ENCODE measurements at places on chromosomes 2 and 18.

GRCh38 chr2:43407935-43408334, 181.5 kb upstream of the ZFP36L2 start:
- DNase-seq = no peak

- DNase-seq = no peak
Measured at GRCh38 chr2:38948387-38948882, 58.8 kb downstream of the ARHGEF33 start.

- DNase-seq = no peak
Measured at GRCh38 chr2:75462721-75463120, 98.0 kb downstream of the EVA1A start.

DNA sequence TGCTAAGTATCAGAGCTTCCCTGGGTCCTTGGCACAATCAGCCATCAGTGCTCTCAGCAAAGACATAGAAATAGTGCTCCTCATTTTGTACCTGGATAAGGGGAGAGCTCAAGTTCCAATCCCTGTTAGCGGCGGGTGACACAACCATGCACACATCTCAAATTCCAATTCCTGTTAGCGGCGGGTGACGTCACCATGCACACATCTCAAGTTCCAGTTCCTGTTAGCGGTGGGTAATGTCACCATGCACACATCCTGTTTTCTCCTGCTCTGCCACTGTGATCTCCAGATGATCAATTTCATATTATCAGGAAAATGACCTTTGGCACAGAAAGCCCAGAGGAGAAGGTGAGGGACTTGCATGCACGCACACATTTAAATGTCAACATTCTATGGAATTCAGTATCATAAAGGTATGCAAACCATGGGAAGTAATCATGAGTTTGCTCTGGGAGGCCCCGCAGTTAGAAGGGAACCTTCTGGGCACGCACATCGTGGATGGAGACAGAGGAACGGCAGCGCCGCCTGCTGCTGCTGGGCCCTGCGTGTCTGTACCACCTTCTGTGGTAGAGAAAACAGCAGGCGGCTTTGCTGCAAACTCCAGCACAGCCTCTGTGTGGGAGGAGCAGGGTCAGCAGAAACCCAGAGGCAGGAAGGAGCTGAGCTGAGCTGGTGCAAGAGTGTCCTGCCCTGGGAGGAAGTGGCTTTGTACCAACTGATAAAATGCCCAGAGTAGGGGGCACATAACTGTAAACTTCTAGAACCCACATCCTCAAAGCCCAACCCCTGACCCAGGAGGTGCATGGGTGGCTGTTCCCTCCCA, 77.8 kb downstream of the MBP start:
- peak; percentile 88 for DNase-seq

- no peak for DNase-seq
Measured at GRCh38 chr2:132668189-132668823, 1.7 kb downstream of the LYPD1 start.

DNA sequence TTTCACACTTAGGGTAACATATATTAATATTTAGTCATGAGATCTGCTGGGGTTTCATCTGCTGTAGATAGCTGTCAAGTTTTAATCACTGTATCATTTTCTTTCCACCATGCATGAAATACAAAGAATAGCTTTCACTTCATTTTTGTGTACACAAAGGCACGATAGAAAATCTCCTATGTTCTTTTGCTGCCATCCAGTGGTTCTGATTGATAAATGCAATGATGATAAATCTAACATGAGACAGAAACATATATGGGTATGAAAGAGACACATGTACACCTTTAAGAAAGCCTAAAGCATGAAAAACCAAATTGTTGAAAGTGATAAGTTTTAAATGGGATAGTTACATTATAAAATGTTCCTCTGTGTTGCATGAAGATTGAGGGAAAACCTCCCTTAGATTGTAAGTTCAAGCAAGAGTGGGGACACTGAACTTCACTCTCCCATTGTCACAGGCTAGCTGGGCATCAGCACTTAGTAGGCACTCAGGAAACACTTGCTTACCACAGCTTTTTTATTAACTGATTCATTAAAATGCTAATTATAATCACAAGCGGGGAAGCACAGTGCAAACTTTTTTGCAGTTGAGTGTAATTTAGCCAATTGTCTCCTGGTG, 31.2 kb downstream of the C1D start:
- DNase-seq = peak; percentile 49

DNA sequence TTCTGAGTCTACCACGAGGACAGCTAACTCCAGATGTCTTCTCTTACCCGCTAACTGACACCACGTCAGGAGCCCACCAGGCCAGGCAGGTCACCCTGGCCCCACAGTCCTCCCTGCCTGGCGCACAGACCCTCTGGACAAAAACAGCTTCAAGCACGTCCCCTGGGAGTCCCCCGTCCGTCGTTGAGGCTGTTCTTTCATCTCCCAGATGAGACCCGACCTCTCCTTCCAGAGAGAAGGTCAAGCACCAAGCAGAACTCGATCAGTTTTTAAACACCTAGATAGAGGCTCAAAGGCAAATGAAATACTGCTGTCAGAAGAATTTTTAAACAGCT, 57.8 kb downstream of the PARD6G start:
- DNase-seq = no peak

DNA sequence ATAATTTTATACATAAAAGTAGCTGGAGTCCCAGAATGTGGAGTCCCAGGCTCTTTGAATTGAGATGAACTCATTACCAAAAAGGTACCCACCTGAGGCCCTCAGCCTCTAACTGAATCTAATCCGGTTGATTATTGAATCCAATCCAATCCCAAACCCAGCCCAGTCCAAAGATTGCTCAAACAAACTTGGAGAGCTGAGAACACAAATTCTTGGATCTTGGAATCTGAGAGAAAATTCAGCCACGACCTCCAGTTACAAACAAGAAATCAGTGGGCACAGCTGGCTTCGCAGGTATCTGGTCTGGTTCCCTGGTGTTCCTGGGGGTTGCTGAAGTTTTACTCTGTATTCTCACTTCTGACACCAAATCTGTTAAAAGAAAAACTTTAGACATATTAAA, 28.4 kb upstream of the RHOB start:
- DNase-seq = no peak

GRCh38 chr2:149808556-149808955, 221.0 kb upstream of the MMADHC start:
- no peak for DNase-seq

DNA sequence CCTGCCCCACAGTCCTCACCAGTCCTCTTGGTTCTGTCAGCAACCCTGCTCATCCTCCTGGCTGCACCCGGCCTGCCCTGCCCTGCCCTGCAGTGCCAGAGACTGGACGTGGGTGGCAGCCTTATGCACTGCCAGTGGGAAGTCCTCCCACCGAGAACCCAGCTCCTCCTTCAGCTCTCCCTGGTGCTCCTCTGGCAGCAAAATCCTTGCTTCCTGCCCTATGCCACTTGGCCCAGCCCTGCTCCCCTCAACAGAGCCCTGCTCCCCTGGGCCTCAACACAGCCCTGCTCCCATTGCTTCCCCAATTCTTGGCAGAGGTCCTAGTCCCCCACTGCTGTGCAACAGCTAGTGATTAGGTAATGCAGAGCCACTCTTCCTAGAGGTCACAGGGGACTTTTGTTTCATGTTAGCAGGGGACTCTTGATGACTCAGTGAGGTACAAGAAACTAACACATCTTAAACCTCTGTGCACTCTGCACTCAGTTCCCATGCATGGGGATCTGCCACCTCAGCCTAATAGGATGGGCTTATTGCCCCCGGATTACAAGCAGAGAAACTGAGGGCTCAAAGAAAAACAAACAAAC, 58.0 kb upstream of the EDAR start:
- no peak for DNase-seq

GRCh38 chr2:2938481-2938880, 439.1 kb downstream of the EIPR1 start:
- DNase-seq = no peak

DNA sequence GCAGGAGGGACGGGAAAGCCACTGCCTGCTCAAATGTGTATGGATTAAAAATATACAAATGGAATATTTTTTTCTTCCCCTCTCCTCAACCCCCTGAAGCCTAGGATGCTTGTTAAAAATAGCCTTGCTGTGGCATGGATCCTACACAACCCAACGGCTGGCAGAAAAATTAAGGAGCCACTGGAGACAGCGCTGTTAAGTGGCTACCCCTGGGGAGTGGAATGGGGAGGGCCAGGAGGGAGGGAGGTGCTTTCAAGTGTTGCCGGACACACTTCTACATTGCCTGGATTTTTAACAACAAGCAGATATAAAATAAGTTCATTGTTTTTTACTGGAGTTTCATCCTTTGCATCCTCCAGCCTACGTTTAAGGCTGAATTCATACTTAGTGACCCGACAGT, 66.6 kb downstream of the ZBTB7C start:
- DNase-seq = no peak

- no peak for DNase-seq
Measured at GRCh38 chr18:68314403-68314802, 400.5 kb downstream of the TMX3 start.

- DNase-seq = no peak
Measured at GRCh38 chr2:121351521-121352318, 66.7 kb upstream of the TFCP2L1 start.

- peak; percentile 4 for DNase-seq
Measured at GRCh38 chr18:26089293-26090129, 902 bp downstream of the SS18 start.

GRCh38 chr2:111157071-111157661, 36.5 kb downstream of the BCL2L11 start:
- no peak for DNase-seq

DNA sequence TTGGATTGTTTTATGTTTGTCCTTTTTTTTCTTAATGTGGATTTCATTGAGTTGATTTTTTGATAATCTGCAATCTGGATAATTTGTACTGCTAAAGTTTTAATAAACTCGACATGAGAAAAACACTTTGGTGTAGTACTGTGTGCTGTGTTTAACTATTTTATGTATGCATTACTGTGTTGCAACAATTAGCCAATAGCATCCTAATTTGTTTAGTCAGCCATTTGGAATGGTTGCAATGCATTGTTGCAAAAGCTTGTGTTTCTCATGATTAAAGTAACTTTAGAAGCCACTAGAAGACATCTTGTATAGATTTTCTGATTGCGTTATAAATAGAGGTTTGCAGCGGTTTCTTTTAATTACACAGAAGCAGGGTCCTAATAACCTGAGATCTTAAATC, 53.5 kb downstream of the PPIG start:
- no peak for DNase-seq

DNA sequence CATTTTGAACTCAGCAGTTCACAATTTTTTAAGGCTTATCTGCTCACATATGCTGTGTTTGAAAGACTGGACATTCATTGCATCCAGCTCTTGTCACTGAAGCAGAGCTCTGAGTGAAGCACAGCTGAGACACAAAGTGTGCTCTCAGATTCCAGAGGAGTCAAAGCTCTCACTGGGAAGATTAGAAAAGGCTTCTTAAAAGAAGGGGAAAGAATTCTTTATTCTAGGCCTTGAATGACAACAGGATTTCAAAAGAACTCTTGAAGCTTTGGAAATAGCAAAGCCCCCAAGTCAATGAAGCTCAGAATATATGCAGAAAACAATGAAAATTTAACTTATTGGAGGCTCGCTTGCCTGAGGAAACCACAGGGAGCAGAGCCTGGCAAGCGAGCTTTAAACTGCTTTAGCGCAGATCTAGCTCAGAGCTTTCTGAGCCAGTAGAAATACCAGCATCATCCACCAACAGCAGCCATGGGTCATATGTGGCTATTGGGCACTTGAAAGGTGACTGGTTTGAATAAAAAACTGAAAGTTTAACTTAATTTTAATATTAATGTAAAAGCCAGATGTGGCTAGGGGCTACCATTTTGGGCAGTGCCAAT, 369.7 kb downstream of the OSR1 start:
- DNase-seq = no peak

GRCh38 chr2:238512247-238512867, 85.6 kb downstream of the ASB1 start:
- DNase-seq = no peak

- no peak for DNase-seq
Measured at GRCh38 chr2:151374436-151374835, 17.0 kb downstream of the TNFAIP6 start.

DNA sequence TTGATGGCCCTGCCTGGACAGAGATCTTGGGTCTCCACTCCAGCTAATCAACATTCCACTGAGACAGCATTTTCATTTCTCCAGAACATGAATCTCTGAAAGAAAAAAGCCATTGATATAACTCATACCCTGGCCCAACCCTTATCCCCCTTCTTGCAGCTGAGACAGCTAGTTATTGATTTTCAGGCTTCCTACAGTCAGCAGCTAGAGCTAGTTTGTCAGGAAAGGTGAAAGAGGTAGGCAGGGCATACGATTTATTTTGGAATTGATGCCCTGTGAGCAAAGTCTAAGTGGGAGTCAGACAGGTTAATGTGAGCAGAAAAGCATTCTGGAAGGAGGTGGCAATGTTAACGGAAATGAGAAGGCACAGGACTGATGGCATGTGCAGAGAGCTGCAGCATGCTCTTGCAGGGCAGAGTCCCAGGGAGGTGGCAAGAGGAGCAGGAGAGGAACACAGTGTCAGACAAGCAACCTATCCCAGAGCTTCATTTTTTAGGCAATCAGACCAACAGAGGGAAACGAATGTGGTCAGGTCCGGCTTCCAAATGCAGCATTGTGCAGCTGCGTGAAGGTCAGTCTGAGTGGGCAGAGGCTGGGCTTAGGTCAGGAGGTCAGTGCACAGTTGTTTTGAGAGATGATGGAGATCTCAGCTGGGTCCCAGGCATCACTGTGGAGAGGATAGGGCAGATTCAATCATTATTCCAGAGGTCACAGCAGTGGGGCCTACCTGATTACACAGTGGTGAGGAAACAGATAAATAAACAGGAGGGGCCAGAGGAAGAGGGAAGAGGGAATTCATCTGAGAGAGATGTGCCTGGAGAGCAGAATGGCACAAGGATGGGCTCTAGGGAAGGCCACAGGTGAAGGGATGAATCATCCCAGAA, 134.8 kb downstream of the CMPK2 start:
- no peak for DNase-seq

GRCh38 chr2:100902817-100903405, 83.0 kb downstream of the NPAS2 start:
- peak; percentile 95 for DNase-seq

- no peak for DNase-seq
Measured at GRCh38 chr2:53715568-53715967, 52.0 kb upstream of the CHAC2 start.

- DNase-seq = no peak
Measured at GRCh38 chr18:62026586-62026985, 133.8 kb upstream of the RNF152 start.

- DNase-seq = no peak
Measured at GRCh38 chr2:129325151-129325550, 654.3 kb upstream of the RAB6C start.

DNA sequence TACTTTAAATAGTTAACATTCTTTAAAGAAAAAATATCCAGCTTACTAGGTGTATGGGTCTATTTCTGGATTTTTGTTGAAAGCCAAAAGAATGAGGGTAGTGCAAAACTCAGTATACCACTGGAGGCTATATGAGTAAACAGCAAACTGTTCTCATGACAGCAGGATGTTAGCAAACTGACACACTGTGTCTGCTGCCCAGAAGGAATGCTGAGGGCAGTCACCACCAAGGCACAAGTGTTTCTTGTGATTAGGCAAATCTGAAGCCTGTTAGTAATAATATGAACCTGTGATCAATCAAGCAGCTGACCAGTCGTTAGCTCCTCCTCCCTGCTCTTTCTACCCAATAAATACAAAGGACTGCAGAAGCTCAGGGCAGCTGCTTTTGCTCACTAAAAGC, 50.5 kb upstream of the SULT1C3 start:
- DNase-seq = no peak

GRCh38 chr18:75782826-75783225, 355.3 kb upstream of the SMIM21 start:
- no peak for DNase-seq
